H9 (cell line): ENCODE measurements at places on chromosomes 16 and 17.

DNA sequence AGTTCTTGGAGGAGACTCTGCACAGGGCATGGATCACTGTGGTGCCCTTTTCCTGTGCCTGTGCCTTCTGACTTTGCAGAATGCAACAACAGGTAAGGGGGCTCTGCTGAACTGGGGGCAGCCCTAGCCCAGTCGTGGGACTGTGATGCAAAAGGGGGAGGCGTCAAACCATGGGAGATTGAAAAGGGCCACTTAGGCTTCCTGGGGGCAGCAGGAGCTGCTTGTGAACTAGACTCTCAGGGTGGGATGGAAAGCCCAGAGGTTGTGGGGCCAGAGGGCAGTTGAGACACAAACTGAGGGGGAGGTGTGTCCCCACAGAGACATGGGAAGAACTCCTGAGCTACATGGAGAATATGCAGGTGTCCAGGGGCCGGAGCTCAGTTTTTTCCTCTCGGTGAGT, 19.6 kb downstream of the ADGRG5 start:
- H3K4me1 ChIP-seq: no peaks in the 10 kb centered on the region
- peaks cover 15% of the 10 kb centered on the region for H3K36me3 ChIP-seq
- no peaks in the 10 kb centered on the region for H3K27me3 ChIP-seq
- DNase-seq: no peak
- no peak overlapping the region for H3K4me3 ChIP-seq

- no peak overlapping the region for H3K27ac ChIP-seq
- H3K27me3 ChIP-seq: no peaks in the 10 kb centered on the region
- DNase-seq: no peak
- H3K4me3 ChIP-seq: no peak overlapping the region
Measured at GRCh38 chr17:78448356-78448993, 70.0 kb downstream of the PGS1 start.

DNA sequence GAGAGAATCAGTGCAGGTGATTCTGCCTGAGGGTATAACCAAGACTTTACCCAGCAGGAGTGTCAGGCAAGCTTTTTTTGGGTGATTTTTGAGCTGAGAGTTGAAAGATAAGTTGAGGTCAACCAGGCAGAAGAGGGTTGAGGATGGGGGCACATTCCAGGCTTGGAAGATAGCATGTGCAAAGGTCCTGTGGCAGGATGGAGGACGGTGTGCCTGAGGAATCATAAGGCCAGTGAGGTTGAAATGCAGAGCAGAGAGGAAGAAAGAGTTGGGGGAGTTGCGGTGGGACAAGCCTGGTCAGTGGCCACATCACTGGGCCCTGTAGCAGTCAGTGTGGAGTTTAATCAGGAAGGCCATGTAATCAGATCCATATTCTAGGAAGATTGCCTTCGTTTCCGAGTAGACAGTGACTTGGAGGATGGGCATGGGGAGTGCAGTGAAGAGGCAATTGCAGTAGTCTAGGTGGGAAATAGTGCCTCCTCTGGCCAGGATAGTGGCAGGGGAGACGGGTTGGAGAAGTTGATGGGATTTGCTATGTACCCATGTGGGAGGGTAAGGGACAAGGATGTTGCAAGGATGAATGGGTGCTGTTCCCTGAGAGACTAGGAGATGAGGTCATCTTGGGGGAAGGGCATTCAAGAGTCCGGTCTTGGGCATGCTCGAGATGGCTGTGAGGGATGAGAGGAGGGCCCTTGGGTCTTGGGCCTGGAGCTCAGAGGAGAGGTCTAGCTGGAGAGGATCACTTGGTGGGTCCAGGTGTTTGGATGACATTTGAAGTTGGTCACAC, 3.9 kb downstream of the PLEKHG4 start:
- H3K4me3 ChIP-seq: no peak overlapping the region
- no peaks in the 10 kb centered on the region for H3K27me3 ChIP-seq
- DNase-seq: no peak
- no peaks in the 10 kb centered on the region for H3K4me1 ChIP-seq
- no peak overlapping the region for H3K27ac ChIP-seq

- no peaks in the 10 kb centered on the region for H3K4me1 ChIP-seq
- no peak overlapping the region; the same call in 1 of the 2 replicates for H3K4me3 ChIP-seq
- no peak overlapping the region for H3K27ac ChIP-seq
- H3K36me3 ChIP-seq: peaks cover 65% of the 10 kb centered on the region
- DNase-seq: no peak
- H3K27me3 ChIP-seq: no peaks in the 10 kb centered on the region
Measured at GRCh38 chr17:76561799-76562268, 22.0 kb downstream of the PRCD start.
